ENCODE measurements at places on chromosomes 7 and 10.

DNA sequence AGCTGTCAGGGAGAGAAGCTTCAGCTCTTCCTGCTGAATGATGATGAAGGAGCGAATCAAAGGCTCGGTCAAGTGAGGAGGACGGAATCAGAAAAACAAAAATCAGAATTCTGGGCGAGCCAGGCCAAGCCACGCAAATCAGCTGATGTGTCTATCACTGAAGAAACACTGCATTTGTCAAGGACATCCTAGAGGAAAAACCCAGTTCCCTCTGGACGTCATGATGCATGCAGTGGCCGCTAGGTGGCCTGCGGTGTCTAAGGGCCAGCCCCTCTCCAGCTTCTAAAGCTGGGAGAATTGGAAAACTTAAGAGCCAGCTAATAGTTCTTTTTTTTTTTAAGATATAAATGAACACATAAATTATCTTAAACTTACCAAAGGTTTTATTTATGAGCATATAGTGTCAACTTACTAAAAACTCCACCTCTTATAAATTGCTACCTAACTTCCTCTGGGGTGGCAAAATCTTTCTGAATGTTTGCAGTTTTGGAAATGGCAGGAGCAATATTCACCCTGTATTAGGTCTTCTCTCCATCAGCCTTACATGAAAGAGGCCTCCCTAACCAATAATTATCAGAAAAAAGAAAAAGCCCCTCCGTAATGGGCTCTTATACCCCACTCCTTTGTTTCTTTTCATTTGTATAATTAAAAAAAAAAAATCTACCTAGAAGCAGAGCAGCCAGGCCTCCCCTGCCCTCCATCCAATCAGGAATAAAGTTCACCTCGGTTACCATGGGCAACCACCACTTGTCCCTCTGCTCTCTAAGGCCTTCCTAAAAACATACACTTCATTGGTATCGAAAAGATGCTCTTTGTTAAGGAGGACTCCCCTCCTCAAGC lies 186.8 kb downstream of the USP6NL start:
- DNase-seq = peak; percentile 47

DNA sequence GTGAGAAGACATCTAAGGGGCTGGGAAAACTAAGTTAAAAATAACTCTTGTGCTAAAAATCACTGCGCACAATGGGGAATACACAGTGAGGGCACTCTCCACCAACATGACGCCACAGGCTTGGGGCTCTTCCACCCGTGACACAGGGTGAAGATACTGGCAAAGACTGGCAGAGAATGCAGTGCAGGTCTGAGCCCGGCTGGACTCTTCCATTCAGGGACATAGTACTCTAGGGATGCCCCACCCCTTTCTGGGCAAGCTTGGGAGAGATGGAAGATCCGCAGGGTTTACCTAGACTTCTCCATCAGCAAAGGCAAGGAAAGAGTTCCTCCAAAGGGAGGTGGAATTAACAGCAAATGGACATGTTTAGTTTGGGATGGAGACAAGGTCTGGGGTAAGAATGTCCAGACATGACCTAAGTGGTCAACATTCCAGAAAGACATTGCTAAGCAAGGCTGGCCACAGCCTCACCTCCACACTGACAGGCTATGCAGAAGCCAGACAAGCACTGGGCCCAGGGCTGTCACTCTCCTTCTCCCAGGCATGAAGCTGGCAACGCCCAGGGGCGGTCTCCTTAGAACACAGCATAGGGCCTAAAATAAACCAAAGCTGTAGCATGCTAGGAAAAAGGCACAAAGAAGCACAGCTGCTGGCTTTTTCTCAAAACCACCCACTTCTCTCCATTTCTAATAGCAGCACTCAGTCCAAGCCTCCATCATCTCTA lies 28.1 kb downstream of the XPNPEP1 start:
- no peak for DNase-seq

- no peak for DNase-seq
These were observed 25.7 kb downstream of the SUV39H2 start for GRCh38 chr10:14904316-14904732.

DNA sequence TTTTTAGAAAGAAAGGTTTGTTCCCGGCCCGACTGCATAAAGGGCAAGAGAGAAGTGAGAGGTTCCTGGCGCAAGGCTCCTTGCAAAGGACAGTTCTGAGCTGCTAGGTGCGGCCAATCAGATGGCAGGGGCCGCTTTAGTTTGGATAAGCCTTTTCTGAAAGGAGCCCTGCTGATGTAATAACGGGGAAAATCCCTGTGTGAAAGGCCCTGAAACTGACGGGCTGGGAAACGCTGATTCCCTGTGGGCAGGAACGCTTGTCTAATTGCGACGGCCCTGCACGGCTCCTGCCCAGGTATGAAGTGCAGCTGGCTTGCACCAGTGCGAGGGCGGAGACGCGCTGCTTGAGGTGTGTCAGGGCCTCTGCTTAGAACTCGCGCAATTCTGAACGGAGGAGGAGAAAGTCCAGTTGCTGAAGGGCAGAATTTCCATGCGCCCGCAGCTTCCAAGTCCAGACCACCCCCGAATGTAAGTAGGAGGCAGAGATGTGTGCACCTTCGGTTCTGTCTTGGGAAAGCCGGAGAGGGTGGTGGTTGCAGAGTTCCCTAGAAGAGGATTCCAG lies 30.5 kb downstream of the TACC2 start:
- DNase-seq = no peak

DNA sequence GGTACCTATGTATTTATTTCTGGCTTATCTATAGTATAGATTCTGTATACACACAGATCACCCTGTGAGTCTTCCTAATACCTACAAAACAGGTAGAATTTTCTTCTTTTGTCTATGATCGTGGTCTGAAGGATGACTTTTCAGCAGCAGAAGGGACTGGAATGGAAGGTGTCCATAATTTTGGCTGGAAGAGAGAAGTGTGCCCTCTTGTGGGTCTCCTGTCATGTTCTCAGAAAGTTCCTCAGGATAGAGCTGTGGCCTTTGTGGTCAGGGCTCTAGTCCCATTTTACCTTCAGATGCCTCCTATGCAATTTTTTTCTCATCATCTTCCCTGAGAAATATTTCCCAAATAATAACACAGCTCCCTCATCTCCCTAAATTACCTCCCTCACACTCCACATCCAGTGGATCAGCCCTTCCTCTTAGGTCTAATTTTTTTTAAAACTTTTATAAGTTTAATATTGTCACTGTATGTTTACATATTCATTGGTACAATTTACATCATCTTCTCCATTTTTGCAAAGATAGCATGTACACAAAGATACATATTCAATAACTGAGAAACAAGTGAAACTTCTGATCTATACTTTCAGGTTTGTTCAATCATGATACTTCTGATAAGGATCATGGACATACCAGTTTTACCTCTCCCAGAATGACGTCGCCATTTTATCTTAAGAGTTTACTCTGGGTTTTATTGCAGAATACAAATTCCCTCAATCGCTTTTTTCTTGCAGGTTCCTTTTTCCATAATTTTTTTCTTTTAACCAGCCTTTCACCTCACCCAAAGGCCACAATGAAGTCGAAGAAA lies 112.7 kb downstream of the REEP3 start:
- peak; percentile 43 for DNase-seq

DNA sequence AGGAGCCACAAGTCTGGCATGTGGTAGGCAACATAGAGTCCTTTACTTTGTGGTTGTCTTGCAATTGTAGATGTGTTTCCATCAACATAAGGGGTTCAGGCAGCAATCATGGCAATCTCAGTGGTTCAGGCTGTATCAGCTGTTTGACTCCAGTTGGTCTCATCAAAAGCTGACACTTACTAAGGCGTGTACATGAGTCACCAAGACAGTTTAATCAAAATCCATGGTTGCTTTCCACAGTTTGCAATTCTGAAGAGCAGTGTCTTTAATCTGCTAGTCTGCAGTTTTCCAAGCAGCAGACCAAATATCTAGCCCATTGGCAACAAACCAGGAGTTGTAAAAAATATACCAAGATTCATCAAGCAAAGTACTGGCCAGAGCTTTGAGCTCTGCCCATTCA lies 210.2 kb downstream of the MDFIC start:
- no peak for DNase-seq

DNA sequence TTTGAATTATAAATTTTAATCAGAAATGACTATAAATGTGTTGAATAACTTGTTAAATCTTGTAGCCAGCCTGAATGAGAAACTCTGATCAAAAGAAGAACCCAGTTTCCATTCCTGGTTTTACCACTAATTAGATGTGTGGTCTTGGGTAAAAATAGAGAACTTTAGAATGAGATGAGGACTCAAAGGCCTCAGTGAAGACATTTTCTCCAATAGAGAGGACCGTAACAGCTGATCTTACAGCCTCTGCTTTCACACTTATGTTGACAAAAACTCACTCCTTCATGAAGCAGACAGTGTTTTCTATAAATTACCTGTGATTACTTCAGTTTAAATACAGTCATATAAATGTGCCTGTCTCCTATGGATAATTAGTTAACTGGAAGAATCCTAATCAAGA lies 200.1 kb upstream of the MEOX2 start:
- no peak for DNase-seq

DNA sequence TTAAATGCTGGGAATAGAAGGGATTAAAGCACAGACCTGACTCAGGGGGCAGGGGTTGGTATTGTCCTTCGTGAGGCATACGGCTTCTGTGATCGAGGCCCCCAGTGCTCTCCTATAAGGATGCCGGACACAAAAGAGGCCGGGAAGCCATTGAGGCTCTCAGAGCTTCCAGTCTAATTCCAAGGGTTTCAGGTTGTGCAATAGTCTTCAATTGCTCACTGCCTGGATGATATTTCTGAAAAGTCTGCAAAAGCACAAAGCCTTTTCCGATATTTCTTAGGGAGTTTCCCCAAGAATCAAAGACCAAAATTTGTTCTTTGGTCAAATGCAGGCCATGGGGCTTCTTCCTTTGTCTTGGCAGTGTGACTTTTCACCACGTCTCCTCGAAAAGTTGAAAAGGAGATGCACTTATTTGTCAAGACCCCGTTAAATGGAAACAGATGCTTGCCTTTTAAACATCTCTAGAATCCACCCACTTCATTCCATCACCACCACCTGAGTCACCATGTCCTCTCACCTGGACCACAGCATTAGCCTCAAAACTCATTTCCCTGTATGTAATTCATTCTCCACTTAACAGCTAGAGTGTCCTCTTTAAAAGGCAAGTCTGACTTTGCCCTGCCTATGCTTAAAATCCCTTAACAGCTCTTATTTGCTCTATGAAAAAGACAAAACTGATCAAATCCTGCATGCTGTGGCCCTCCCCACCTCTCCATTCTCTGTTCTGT lies 134.8 kb upstream of the NAMPT start:
- no peak for DNase-seq

DNA sequence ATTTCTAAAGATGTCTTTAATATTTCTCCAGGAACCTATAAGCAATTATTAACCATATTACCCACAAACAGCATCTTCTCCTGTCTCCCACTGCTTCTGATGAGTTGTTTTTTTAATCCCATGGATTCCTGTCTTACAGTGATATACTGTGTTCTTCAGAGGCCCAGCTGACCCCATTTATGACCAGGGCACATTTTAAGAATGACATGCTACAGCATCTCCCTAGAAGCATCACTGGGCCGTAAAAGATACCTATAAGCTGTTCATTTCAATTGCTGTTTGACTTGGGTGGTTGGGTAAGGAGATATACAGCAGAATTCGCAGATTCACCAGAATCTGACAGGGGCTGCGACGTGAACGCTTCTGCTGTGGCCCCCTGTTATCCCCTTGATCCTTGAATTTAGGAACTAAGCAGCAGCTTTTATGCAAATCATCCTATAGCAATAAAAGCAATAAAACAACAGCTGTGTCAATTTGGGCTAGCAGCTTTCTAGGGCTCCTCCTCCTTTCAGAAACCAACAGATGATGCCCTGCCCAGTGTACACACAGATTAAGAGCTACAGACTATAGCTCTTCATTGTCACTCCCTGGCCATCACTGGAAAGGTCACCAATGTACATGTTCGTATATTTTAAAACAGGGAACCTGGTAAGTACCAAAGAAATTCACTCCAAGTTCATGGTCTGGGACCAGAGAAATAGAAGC lies 86.8 kb downstream of the CPEB3 start:
- no peak for DNase-seq

DNA sequence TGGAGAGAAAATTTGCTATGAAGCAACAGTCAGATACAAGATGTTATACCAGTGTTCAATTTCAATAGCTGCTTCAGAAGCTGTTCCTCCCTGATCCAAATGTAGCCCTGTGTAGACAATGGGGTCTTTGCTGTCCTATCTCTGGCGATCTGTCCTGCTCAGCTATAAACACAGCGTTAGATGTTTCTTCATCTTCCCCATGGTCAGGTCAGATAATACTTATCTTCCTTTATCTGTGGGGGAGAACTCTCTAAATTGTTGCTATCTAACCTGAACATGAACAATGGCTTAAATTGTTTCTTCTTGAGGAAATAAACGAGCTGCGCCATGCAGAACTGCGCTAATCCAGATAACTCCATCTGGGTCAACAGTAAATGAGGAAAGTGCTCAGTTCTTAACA lies 15.6 kb upstream of the KIAA1217 start:
- DNase-seq = no peak

GRCh38 chr7:138665249-138665648 lies 35.9 kb downstream of the SVOPL start:
- no peak for DNase-seq

- DNase-seq = no peak
These were observed 98.8 kb upstream of the ZNF722 start for GRCh38 chr7:63899691-63900393.

- no peak for DNase-seq
These were observed 32.7 kb downstream of the ADAP1 start for GRCh38 chr7:921581-922333.

GRCh38 chr10:31648966-31649365 lies 279.7 kb downstream of the ARHGAP12 start:
- DNase-seq = no peak

- no peak for DNase-seq
These were observed 81.3 kb downstream of the INSYN2A start for GRCh38 chr10:127115100-127115499.

DNA sequence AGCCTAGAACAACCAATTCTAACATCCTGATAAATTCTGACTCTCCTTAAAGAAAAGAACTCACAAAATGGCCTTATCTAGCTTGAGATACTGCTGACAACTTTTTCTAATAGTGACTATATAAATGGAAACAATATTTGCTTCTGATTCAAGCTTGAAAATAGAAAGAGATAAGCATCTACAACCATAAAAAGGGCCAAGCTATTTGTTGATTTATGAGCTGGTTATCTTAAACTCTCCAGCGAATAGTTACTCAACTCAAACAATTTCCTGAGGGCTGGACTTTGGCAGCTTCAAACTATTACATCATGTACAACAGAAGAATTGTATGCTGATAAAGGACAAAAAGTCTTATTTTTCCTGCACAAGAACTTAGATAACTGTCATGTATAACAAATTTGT lies 4.6 kb downstream of the USP54 start:
- no peak for DNase-seq

DNA sequence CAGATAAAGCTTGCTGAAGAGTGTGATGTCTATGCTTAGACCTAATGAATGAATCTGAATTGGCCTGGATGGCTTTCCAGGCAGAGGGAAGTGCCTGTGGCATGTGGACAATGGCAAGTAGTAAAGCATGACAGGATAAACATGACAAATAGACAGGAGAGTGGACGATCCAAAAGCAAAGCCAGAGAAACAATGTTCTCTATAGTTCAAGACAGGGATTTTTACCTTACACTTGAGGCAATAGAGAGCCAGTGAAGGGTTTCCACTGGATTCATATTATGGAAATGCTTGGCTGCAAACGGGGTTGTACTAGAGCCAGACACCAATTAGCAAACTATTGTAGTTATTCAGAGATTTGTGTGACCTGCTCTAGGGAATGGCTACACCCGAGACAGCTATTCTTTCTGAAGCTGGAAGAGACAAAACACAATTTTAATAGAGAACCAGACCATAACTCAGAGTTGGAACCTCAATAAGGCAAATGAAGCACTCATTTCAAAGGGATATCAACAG lies 2.3 kb downstream of the AGMO start:
- no peak for DNase-seq

All from 8988T (cell line).